ENCODE measurements at places on chromosomes 7 and 10.
A peak's percentile ranks its signal among the peaks of the same experiment; 100 is the strongest.

DNA sequence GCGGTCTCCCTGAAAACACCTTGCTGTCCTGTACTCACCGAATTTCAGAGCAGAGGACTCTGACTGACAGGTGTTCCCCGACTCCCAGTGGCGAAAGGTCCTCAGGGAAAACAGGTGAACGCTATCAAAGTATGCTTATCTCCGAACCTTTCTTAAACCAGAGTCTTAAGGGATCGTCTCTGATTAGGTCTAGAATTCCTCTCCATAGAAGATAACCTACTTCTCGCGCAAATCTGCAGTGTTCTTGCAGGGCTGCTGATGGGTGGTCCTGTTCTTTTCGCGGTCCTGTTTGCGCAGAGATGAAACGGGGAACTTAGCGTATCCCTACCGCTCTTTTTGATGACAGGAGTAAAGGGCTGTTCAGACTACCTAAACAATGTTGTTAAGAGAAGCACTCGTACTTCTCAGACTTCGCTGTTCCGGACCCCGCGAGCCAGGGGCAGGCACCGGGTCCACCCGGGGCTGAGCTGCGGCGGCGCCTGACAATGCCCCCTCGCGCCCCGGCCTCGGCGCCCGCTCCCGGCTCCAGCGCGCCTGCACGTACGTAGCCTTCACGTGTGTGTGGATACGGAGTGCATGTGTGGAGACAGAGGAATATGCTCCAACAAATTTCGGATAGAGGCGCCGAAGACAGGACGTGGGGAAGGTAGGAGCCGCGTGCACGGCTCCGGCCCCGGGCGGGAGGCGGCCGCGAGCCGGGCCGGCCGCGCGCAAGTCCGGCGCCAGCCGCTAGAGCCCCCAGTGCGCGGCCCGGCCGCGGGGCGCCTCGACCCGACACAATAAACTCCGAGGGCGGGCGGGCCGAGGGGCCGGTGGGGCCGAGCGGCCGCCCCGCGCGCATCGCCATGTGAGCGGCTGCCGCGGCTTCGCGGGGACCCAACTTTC, 766 bp upstream of the ZMYND11 start:
- peak; percentile 63 for DNase-seq

GRCh38 chr10:17033529-17034260, 95.9 kb downstream of the CUBN start:
- no peak for DNase-seq

- DNase-seq: no peak
Measured at GRCh38 chr10:13823709-13824405, 237.1 kb downstream of the PRPF18 start.

- DNase-seq: no peak
Measured at GRCh38 chr7:48760528-48761265, 163.7 kb upstream of the CDC14C start.

- DNase-seq: no peak
Measured at GRCh38 chr7:36185756-36186155, 32.7 kb downstream of the EEPD1 start.

Data from hindlimb muscle (tissue), 1 donor.